CD4-positive, alpha-beta T cell treated with Interleukin-4 for 1 hour (primary cell): ENCODE measurements at places on chromosomes 11 and 22.

- DNase-seq, result no peak
Observed at GRCh38 chr11:106624377-106624776, 393.9 kb downstream of the GUCY1A2 start.

- DNase-seq, result no peak
Observed at GRCh38 chr11:75625991-75626888, 42.6 kb downstream of the MAP6 start.

- no peak for DNase-seq
Observed at GRCh38 chr11:47285969-47286770, 16.2 kb downstream of the MADD start.

DNA sequence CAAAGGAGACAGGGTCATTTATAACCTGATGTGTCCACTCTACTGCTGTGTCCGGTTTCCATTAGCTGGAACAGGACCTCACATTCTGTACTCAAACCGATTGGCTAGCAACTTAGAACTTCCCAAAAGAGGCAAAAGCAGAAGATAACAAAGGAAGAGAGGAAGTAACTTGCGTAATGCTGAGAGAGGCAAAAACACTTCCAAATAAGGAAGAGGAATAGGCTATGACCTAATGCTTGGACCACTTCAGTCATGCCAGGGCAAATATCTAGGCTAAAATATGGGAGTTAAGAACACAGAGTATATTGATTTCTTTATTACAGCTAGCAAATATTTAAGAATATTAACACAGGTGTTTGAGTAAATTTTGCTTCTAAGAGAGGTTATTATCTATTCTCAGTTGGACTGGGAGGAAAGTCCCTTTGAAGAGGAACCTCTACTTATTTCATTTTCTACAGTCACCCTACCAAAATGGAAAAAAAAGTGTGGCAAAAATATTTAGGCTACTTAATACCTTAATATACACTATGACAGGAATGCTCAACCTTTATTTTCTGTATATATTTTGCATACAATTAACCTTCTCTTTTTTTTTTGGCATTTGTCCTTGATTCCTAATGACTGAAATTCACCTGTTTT, 499.8 kb upstream of the CHORDC1 start:
- DNase-seq, result no peak

DNA sequence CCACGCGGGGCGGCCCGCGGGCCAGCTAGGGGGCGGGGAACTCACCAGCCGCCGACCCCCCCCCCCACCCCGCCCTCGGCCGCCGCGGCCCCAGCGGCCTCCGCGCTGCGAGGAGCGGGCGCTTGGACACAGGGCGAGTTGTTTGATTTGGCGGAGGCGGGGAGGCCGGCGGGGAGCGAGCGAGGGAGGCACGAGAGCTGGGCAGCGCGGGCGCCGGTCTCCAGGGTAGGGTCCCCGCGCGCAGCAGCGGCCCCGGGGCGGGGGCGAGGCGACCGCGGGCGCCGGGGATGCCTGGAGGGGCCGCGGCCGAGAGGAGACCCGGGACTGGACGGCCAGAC, 64.4 kb downstream of the NAV2 start:
- no peak for DNase-seq

GRCh38 chr11:64268893-64269539, 15.4 kb downstream of the BAD start:
- DNase-seq, result peak; percentile 53

GRCh38 chr11:116257092-116257491, 515.7 kb downstream of the BUD13 start:
- no peak for DNase-seq

DNA sequence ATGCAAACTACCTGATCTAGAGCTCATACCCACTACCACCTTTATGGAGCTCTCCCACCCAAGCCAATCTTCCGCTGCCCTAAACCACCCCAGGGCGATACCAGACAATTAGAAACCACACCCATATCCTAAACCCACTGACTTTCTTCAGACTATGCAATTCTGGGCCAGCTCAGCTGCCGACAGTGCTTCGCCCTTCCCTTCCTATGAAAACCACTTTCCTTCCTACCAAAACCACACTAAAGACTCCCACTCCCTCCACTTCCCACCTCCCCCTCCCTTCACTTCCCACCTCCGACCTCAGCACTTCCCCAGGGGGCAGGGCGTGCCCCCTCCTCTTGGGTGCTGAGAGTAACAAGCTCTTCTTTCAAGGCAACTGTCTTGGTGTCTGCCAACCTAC, 25.1 kb downstream of the B3GAT1 start:
- DNase-seq, result peak; percentile 3

- DNase-seq, result peak; percentile 72
Observed at GRCh38 chr22:37267135-37267587, 15.1 kb upstream of the CYTH4 start.

DNA sequence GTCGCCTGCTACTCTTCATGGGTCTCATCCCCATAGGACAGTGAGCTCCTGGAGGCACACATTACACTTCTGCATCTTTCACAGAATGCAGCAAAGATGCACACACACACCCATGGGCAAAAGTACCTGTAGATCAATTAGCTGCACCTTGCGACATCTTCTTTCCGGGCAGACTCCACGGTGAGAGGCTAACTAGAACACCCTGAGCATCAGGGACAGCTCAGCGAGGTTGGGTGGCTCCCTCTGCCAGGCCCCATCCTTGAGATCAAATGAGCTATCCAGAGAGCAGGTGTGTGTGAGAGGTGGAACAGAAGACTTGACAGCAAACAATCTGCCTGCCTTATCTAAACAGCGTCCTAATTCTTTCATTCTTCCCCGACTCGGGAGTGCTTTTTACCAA, 96.1 kb upstream of the BID start:
- DNase-seq, result no peak

GRCh38 chr11:71566081-71566620, 788 bp downstream of the KRTAP5-10 start:
- no peak for DNase-seq

GRCh38 chr11:68910965-68911364, 7.3 kb downstream of the IGHMBP2 start:
- DNase-seq, result no peak

DNA sequence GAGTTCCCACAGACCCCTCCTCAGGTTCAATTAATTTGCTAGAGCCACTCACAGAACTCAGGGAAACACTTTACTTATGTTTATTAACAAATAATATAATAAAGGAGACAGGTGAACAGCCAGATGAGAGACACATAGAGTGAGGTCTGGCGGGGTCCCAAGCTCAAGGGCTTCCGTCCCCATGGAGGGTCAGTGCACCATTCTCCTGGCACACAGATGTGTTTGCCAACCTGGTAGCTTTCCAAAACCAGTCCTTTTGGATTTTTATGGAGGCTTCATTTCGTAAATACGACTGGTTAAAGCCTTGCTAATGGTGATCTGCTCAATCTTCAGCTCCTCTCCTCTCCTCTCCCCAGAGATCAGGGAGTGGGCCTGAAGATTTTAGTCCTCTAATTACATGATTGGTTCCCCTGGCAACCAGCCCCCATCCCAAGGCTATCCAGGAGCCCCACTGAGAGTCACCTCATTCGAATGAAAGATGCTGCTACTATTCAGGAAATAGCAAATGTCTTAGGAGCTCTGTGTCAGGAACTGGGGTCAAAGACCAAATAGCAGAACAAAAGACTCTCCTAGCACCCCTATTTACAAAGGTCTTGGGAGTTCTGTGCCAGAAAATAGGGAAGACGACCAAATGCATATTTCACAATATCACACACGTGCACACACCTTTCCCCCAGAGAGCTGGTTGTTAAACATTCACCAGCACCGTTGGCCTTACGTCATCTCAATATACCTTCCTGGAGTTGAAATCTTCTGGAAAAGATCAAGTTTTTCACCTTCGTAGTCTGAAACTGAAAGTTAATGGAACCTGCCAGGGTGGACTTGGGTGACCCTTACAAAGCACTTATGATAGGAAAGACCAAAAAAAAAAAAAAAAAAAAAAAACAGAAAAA, 23.8 kb upstream of the CAPRIN1 start:
- DNase-seq, result no peak

- DNase-seq, result no peak
Observed at GRCh38 chr11:43758927-43759326, 78.4 kb downstream of the HSD17B12 start.

- DNase-seq, result no peak
Observed at GRCh38 chr11:123650901-123651300, 3.5 kb downstream of the SCN3B start.

- DNase-seq, result no peak
Observed at GRCh38 chr11:64048042-64048854, 12.5 kb downstream of the FLRT1 start.

GRCh38 chr22:19992481-19992911, 24.1 kb downstream of the ARVCF start:
- no peak for DNase-seq

GRCh38 chr11:65066805-65067291, 8.5 kb upstream of the NAALADL1 start:
- no peak for DNase-seq

DNA sequence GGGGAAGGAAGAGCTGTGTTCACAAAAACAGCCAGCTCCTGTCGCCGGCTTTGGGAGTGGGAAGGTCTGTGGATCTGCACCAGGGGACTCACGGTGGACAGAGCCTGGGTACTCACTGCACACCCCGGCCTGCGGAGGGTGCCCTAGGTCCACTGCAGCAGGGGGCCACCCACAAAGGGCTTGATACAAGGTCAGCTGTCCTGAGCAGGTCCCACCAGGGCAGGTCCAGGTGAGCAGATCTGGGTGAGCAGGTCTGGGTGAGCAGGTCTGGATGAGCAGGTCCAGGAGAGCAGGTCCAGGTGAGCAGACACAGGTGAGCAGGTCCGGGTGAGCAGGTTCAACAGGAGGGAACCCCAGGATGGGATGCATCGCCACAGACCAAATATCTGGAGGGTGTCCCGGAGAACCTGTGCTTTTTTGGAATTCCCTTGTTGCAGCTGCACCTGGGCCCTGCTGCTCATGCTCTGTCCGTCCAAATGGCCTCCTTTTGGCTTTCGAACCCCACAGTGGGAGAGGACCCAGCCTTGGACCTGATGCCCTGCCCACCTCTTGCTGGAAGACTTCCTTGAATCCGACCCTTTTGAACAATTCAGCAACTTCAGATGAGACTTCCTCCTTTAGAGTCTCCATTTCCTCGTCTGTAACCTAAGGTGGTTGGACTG, 485.3 kb downstream of the TBC1D22A start:
- no peak for DNase-seq

GRCh38 chr22:39296981-39297489, 22.4 kb downstream of the RPL3 start:
- DNase-seq, result no peak

GRCh38 chr11:133181066-133181465, 351.2 kb downstream of the OPCML start:
- no peak for DNase-seq

- no peak for DNase-seq
Observed at GRCh38 chr11:112290493-112290850, 29.8 kb upstream of the PLET1 start.

DNA sequence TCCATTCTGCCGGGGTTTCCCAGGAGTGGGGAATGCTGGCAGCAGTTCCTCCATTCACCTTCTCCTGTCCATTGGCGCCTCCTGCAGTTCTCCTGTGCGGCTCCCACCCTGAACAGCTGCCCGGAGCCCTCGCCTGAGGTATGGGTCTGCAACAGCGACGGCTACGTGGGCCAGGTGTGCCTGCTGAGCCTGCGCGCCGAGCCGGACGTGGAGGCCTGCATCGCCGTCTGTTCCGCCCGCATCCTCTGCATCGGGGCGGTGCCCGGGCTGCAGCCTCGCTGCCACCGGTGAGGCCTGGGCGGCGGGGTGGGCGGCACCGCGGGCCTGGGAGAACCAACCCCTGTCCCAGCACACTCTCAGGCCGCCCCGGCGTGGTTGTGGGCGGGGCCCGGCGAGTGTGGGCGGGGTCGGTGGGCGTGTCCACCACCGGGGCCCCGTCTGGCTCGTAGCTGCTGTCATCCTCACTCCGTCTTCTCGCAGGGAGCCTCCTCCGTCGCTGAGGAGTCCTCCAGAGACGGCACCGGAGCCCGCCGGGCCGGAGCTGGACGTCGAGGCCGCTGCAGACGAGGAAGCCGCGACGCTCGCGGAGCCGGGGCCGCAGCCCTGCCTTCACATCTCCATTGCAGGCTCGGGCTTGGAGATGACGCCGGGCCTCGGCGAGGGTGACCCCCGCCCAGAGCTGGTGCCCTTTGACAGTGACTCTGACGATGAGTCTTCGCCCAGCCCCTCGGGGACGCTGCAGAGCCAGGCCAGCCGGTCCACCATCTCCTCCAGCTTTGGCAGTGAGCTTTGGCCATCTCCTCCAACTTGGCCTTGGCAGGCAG, 14.0 kb upstream of the RELT start:
- no peak for DNase-seq

- DNase-seq, result no peak
Observed at GRCh38 chr11:43688394-43688793, 7.9 kb downstream of the HSD17B12 start.

DNA sequence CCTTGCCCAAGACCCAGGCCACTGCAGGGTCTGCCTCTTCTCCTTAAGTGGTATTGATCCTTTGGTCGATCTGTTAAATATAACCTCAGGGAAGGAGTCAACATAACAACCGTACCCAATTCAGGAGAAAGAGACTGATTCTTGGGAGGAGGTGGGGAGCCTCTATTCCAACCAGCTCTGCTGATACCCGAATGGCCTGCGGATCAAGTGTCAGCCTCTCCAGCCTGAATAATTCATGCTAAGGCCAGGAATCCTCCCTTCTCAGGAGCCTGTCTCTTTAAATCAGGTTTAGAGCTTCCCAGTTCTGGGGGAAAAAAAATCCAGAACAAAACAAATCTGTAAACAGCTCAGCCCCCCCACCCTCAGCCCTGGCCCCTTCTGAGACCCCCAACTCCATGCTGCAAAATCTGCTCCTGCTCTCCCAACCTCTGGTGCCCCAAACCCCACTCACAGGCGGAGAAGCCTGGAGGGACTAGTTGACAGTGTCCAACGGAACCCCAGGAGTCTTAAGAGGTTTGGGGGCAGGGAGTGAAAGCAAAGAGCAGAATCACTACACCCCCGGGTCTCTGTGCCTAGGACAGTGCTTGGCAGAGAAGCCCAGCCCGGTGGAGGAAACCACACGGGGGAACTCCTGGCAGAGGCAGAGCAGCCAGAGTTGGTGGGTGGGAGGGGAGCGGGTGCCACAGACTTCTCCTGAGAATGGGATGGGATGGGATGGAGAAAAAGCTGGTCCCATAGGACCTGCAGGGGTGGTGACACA, 863 bp upstream of the TPBGL start:
- no peak for DNase-seq

GRCh38 chr11:117299351-117300282, 8.5 kb downstream of the BACE1-AS start:
- no peak for DNase-seq

DNA sequence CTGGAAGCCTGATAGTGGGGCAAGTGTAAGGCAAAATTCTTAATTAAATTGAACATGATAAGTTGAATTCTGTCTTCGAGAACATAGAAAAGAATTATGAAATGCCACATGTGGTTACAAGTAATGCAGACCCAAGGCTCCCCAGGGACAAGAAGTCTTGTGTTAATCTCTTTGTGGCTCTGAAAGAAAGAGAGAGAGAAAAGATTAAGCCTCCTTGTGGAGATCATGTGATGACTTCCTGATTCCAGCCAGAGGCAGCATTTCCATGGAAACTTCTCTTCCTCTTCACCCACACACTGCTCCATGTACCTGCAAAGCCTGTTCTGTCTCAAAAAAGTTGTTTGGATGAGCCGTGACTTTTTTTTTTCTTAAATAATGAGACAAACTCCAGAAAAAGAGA, 1.9 kb upstream of the TYR start:
- no peak for DNase-seq
